ENCODE measurements at places on chromosomes 16 and 17. TPM values are rescaled to one million over a fixed set of nuclear protein-coding genes. Genes with fewer than 3 reads are reported as not detected.

Gene GRAP
- 1.00 TPM for total RNA-seq

Gene ST6GALNAC1
- total RNA-seq = 16.9 TPM

Gene CRYM
- total RNA-seq = 5.1 TPM

Gene HASPIN
- total RNA-seq = 3.4 TPM
